ENCODE measurements at places on chromosomes 16 and 17. TPM values are rescaled to one million over a fixed set of nuclear protein-coding genes. Genes with fewer than 3 reads are reported as not detected.

Gene KRT222
- total RNA-seq = 0.69 TPM

Gene TMEM235
- not detected for total RNA-seq

Gene TMC5
- total RNA-seq = not detected

Gene SLC13A5
- 1.6 TPM for total RNA-seq
